A549 treated with CpdA at 1 μM for 4 hours (cell line): ENCODE measurements at places on chromosomes 12 and 14. TPM values are rescaled to one million over a fixed set of nuclear protein-coding genes. Genes with fewer than 3 reads are reported as not detected.

SLC38A6 gene
- 17.6 to 21.2 TPM (median 19.7 TPM) in 5 replicates for total RNA-seq

HCAR3 gene
- 0.22 to 0.47 TPM (median 0.30 TPM) in 4 of 5 replicates, not detected in the other for total RNA-seq

SLCO1B1 gene
- total RNA-seq = 0.26 to 0.53 TPM (median 0.37 TPM) in 5 replicates

KRT2 gene
- 0.03 TPM in 1 of 5 replicates, not detected in the others for total RNA-seq

CLEC1A gene
- not detected in 5 replicates for total RNA-seq

KRT75 gene
- total RNA-seq = 0.19 to 0.29 TPM (median 0.23 TPM) in 5 replicates

AQP2 gene
- not detected in 5 replicates for total RNA-seq

GTF2H3 gene
- 22.6 to 45.8 TPM (median 26.8 TPM) in 5 replicates for total RNA-seq

HOXC4 gene
- total RNA-seq = 2.4 to 4.2 TPM (median 4.0 TPM) in 5 replicates

ADAM21 gene
- total RNA-seq = 0.03 TPM in 1 of 5 replicates, not detected in the others

PMCH gene
- total RNA-seq = 0.07 TPM in 1 of 5 replicates, not detected in the others

RDH11 gene
- total RNA-seq = 59.7 to 71.1 TPM (median 63.5 TPM) in 5 replicates

THAP2 gene
- 3.6 to 5.8 TPM (median 4.4 TPM) in 5 replicates for total RNA-seq

GPR162 gene
- 0.31 to 0.54 TPM (median 0.42 TPM) in 5 replicates for total RNA-seq

NPFF gene
- total RNA-seq = not detected in 5 replicates

CLEC2A gene
- not detected in 5 replicates for total RNA-seq

TEX52 gene
- total RNA-seq = not detected in 5 replicates

SLC24A4 gene
- 0.09 to 0.34 TPM (median 0.18 TPM) in 5 replicates for total RNA-seq

IAPP gene
- not detected in 5 replicates for total RNA-seq

KRT77 gene
- not detected in 5 replicates for total RNA-seq

C1QL4 gene
- 3.4 to 5.7 TPM (median 5.0 TPM) in 5 replicates for total RNA-seq

SMCO2 gene
- total RNA-seq = 0.13 to 0.50 TPM (median 0.24 TPM) in 5 replicates

CLEC4C gene
- total RNA-seq = not detected in 5 replicates

NTN4 gene
- total RNA-seq = 49.4 to 56.4 TPM (median 53.9 TPM) in 5 replicates

KLRC2 gene
- total RNA-seq = 1.0 to 2.2 TPM (median 1.4 TPM) in 5 replicates

GSC gene
- total RNA-seq = 0.23 to 0.68 TPM (median 0.44 TPM) in 5 replicates

KRR1 gene
- 57.7 to 109 TPM (median 67.1 TPM) in 5 replicates for total RNA-seq

RFX4 gene
- not detected in 5 replicates for total RNA-seq

SLC41A2 gene
- total RNA-seq = 19.9 to 24.8 TPM (median 22.9 TPM) in 5 replicates

DBX2 gene
- not detected in 5 replicates for total RNA-seq

PRKD1 gene
- 2.2 to 2.8 TPM (median 2.4 TPM) in 5 replicates for total RNA-seq

ACOT4 gene
- 1.4 to 2.2 TPM (median 2.0 TPM) in 5 replicates for total RNA-seq

CARMIL3 gene
- 0.38 to 0.56 TPM (median 0.45 TPM) in 5 replicates for total RNA-seq

SMOC1 gene
- total RNA-seq = 15.6 to 24.6 TPM (median 21.7 TPM) in 5 replicates
